ENCODE measurements at places on chromosomes 12 and 14. TPM values are rescaled to one million over a fixed set of nuclear protein-coding genes. Genes with fewer than 3 reads are reported as not detected.

DNA sequence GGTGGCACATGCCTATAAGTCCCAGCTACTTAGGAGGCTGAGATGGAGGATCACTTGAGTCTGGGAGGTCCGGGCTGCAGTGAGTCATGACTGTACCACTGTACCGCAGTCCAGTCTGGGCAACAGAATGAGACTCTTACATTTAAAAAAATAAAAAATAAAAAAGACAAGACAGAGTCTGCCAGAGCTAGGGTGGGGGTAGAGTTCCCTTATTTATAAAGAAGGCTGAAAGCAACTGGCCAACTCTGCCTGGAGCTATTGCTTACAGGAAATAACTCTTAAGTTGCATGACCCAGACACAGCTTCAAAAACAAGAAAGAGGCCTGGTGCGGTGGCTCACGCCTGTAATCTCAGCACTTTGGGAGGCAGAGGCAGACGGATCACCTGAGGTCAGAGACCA lies 31.5 kb downstream of the NUMB start:
- no peak for DNase-seq

DNA sequence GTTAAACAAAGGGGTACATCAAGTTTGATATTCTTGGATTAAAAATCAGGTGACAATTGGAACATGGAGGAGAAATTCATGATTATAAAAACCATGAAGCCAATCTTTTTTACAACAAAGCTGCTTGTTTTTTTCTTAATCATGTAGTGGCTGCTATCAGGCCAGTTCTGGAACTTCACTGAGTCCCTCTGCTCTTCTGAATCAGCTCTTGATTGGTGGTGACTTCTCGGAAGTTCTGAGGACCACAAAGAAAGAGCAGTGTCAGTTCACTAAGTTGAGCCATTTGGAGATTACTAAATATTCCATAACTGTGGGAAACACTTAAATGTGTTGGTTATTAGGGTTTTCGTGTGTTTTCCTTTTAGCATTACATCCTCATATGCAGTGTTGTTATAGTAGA lies 8.5 kb downstream of the EIF4B start:
- no peak for DNase-seq

DNA sequence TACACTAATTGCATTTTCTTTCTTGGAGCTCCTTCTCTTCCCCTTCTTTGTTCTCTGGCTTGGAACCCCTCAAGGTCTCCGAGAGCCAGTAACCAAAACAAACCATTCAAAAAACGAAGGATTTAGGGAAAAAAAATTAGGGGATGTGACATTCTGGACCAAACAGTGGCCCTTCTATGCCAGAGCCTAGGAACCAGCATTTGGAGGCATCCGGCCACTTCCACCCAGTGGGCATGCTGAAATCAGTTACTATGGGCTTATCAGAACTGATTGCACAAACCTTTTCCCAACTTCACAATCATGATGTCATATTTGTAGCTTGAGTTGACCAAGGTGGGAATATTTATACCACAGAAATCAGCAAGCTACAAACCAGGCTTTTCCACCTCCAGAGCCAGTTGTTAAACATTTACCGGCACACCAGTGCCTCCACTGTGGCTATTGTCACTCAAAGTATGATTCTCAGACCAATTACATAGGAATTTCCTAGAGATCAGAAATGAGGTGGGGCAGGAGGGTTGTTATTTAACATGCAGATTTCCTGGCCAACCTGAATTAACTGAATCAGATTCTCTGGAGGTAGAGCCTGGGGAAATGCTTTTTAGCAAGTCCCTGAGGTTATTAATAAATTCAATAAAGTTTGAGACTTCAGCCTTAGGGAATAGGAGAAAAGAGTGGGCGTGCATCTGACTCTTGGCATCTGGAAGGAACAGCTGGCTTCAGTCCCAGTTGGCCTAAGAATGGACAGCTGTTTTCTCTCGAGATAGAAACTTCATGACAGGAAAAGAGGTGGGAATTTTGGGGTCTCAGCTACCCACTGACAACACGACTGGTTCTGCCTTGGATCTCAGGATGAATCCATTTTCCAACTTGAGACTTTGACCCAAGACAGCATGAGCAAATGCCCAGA lies 273.9 kb downstream of the ZFP36L1 start:
- no peak for DNase-seq

GRCh38 chr14:68633131-68633991 lies 159.5 kb downstream of the ZFP36L1 start:
- DNase-seq: no peak

DNA sequence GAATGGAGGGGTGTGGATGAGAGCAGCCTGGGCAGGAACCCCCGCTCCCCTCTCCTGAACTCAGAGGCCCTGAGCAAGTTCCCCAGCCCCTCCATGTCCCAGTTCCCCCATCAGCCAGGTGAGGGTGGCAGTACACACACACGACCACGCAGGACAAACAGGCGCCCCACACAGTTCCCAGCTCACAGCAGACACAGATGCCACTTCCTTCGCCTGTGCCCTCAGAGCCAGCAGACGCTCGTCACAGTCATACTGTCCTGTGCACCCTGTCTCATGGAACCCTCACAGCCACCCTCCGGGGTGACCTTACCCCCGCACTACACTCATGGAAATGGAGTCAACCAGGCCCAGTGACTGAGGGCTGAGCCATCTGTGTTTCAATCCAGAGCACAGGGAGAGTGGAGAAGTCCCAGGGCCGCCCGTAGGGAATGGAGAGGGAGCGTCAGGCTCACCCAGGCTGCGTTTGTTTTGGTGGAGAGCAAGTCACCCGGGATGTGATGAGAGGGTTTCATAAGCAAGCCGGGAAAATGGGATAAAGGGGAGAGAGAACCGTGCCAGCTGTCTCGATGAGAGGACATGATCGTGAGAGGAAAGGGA lies 47.5 kb upstream of the DYNC1H1 start:
- DNase-seq: no peak

- DNase-seq: no peak
Observed at GRCh38 chr12:120574106-120574505, 7.1 kb downstream of the POP5 start.

The OVCH1 gene
- total RNA-seq: not detected

DNA sequence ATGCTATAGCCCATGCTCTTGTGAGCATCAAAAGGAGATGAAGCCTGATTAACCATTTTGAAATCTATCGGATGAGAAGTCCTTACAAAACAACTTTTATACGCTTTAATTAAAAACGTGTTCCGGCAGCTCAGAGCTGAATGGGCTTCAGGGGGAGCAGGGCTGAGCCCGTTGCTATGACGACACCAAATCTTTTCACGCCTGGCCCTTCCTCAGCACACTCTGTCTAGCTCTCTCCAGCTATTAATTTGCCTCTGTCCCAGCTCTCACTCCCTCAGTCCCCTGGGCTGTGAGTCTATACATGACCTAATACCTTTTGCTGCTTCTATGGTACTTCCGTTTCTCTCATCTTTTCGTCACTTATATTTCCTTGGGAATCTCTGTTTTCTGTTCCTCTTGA lies 15.8 kb downstream of the FOXA1 start:
- DNase-seq: no peak

The KERA gene
- total RNA-seq: not detected

The DPPA3 gene
- not detected for total RNA-seq

GRCh38 chr12:39958377-39958776 lies 147.5 kb downstream of the SLC2A13 start:
- peak; percentile 9 for DNase-seq

The SYCP3 gene
- not detected for total RNA-seq

DNA sequence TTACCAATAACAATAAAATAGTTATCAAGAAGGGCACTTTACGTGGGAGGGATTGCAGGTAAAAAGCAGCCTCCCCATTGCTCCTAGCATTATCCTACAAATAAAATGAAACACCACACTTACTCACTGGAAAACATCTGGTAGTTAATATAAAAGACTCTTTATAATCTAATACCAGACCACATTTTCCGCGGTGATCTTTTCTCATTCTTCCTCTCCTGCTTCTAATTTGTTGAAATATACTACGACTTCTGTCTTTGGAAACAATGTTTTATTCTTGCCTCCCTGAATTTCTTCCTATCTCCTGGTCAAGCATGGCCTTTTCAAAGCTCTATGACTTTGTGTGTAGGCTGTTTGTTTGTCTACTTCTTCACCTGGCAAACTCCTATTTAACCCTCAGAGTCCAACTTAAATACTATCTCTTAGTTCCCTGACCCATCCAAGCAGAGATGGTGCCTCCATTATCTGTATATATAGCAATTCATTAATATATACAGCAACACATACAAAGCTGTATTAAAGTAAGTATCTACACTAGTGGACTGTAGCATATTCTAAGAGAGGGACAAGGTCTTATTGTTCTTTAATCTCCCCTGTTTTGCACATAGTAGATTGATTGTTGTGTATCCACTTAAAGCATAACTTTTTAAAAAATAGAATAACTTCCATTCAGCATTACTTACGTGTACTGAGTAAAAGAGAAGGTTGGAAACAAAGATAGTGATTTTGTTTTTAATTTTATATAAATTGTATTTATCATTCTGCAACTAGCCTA lies 228.3 kb downstream of the CEP128 start:
- DNase-seq: no peak

The IAPP gene
- total RNA-seq: not detected

The KRT82 gene
- total RNA-seq: not detected

The PTPRO gene
- not detected for total RNA-seq

GRCh38 chr14:79166171-79166570 lies 996.0 kb downstream of the NRXN3 start:
- DNase-seq: no peak

- DNase-seq: no peak
Observed at GRCh38 chr12:54421879-54422250, 2.8 kb upstream of the ITGA5 start.

- no peak for DNase-seq
Observed at GRCh38 chr12:23350808-23351207, 598.7 kb downstream of the SOX5 start.

GRCh38 chr12:28512406-28512805 lies 322.1 kb downstream of the CCDC91 start:
- no peak for DNase-seq

GRCh38 chr12:2826721-2827515 lies 7.9 kb downstream of the NRIP2 start:
- DNase-seq: no peak

The TMBIM6 gene
- 220 TPM for total RNA-seq

The GUCY2C gene
- not detected for total RNA-seq

GRCh38 chr14:99755068-99755405 lies 38.2 kb upstream of the EML1 start:
- DNase-seq: no peak

GRCh38 chr12:93226361-93226760 lies 151.4 kb upstream of the NUDT4 start:
- no peak for DNase-seq

The SOAT2 gene
- 14.9 TPM for total RNA-seq

The OASL gene
- 0.22 TPM for total RNA-seq

The PEX5 gene
- total RNA-seq: 29.0 TPM

The IFNG-AS1 gene
- not detected for total RNA-seq

GRCh38 chr14:85402569-85403162 lies 127.3 kb upstream of the FLRT2 start:
- no peak for DNase-seq

DNA sequence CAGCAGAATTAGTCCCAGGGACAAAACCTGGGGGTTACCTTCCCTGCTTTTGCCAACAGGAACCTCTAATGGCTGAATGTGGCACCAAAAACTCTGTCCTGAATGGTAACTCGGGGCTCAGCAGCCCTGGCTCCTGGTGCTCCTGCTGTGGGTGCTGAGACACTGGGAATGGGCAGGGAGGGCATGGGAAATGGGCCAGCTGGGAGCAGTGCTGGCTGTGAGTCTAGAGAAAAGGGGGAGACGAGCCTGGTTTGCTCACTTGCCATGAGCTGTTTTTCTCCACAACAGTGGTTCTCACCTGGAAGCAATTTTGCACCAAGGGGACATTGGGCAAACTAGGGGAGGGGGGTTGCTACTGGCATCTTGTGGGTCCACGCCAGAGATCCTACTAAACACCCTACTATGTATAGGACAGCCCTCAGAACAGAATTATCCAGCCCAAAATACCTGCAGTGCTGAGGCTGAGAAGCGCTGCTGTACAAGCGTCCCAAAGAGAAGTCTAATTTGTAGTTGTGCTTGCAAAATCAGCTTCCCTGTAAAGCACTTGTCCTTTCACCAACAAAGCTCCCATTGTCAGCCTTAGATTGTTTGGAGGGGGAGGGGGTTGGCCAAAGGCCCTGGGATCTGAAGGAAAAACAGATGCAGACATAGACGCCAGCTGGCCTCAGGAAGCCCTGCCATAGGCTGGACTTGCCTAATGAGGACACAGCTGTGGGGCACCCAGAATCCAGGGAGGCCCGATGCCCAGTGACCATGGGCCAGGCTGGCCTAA lies 3.6 kb downstream of the LRRC74A start:
- peak; percentile 91 for DNase-seq

The GALNT8 gene
- total RNA-seq: not detected

The GALNT16 gene
- 0.82 TPM for total RNA-seq

DNA sequence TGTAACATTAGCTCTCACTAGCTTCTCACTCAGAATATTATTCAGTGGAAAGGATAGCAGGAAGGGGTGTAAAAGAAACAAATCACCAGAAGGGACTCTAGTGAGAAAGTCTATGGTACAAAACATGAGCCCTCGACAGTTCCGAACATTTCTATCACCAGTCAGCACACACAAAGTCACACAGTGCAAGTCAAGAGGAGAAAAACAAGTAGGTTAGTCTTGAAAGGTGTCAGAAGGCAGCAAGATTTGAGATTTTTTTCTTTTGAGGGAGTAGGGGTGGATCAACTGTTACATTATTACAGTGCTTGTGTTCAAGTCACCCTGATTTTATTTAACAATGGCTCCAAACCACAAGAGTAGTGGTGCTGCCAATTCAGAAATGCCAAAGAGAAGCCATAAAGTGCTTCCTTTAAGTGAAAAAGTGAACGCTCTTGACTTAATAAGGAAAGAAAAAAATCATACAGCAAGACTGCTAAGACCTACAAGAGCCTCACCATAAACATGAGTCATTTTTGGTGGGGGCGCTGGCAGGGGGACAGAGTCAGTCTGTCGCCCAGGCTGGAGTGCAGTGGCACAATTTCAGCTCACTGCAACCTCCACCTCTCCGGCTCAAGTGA lies 42.3 kb downstream of the GNS start:
- no peak for DNase-seq

The IL25 gene
- total RNA-seq: not detected

DNA sequence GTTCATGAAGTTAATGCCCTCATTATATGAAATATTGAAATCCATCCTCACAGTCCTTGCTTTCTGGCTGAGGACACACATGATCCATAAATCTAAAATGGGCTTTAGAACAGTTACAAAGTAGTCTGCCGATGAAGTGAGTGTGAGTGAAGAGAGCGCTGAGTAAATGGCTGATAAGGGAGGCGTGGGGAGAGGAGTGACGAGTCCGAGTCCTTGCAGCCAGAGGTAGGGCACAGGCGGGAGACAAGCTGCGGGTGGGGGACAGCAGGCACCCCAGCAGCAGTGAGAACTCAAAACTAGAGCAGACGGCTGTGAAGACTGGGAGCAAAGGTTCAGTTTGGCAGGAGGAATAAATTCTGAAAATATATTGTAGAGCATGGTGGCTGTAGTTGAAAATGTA lies 140.1 kb upstream of the ATP2B1 start:
- DNase-seq: no peak

Measured in HepG2 (cell line).